ENCODE measurements at places on chromosomes 6 and 20. TPM values are rescaled to one million over a fixed set of nuclear protein-coding genes. Genes with fewer than 3 reads are reported as not detected.
A peak's percentile ranks its signal among the peaks of the same experiment; 100 is the strongest.

DNA sequence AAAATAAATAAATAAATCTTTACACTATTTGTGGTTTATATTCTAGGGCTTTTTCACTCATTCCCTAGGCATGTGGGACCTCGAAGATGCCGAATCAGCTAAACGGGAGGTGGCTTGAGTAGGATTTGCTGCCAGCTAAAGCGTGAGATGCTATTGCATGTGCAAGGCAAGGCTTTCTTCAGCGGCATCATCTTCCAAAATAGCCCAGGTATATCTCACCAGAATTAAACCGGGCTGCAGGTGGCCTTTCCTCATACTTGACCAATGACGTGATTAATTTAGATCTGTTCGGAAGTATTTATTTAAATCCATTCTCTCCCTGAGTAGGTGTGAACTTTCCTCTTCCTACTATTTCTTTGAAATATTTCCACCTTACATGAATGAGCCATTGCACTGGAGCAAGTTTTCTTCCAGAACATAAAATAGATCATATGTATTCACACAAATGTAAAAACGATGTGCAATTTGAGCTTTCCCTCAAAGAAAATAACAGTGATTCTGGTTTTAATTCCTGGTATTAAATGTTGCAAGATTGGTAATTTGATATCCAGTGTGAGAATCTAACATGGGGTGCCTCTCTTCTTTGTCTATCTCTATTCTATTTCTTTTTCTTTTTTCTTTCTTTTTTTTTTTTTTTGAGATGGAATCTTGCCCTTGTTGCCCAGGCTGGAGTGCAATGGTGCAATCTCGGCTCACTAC is 24.3 kb upstream of the ZNF217 start:
- no peak for DNase-seq

DNA sequence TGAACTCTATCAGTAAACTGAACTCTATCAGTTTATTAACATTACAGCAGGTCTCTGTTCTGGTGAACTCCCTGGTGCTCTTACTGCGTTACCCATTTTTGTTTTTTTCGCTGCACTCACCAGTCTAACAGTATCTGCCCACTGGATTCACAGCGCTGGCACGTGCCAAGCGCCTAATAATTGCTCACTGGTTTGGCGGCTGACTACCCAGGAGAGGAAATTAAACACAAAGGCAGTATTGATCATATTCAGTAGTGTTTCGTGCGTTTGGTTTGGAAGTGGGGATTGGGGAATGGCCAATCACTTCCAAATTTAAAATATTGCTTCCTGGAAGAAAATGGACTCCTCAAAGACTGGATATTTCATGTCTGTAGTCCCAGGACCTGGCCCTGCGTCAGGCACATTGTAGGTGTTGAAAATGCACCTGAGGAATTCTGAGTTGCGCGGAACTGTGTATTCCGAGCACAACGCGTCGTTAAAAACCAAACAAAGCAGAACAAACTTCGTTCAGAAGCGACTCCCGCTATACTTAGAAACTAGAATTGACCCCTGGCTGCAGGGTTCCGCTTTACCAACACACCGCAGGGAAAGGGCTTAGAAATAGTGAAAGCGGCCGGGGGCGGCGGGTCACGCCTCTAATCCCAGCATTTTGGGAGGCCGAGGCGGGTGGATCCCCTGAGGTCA is 1.1 kb upstream of the RPS12 start:
- DNase-seq: peak; percentile 69

DNA sequence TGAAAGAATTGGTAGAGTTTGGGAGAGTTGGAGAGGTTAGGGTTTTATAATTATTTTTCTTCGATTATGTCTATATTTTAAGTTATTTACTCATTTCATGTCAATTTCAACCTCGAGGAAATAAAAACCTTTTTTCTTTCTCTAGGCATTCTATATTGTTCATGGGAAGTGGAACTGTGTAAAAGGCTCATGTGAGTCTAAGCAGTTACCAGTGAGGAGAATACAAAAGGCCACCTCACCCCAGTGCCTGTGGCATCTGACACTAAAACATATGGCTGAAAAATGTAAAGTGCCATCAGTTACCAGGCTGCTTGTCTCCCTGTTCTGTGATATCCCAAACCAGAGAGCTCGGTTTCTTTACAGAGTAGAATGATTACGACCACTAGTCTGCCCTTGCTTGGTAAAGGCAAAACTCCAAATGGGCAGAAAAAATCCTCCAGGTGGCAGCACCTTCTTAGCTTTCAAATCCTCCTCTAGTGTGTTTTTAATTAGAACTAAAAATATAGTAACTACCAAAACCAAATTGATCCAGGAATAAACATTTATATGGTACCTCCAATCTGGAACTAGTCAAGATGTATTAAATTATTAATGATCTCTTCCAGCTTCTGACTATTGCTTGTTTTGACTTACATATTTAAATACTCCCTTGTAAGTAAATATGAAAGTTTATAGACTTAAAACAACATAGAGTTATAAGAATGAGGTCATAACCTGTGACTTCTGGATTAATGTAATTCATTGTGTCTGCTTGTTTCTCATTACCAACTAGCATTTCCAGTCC is 122.6 kb upstream of the MCHR2 start:
- peak; percentile 74 for DNase-seq

DNA sequence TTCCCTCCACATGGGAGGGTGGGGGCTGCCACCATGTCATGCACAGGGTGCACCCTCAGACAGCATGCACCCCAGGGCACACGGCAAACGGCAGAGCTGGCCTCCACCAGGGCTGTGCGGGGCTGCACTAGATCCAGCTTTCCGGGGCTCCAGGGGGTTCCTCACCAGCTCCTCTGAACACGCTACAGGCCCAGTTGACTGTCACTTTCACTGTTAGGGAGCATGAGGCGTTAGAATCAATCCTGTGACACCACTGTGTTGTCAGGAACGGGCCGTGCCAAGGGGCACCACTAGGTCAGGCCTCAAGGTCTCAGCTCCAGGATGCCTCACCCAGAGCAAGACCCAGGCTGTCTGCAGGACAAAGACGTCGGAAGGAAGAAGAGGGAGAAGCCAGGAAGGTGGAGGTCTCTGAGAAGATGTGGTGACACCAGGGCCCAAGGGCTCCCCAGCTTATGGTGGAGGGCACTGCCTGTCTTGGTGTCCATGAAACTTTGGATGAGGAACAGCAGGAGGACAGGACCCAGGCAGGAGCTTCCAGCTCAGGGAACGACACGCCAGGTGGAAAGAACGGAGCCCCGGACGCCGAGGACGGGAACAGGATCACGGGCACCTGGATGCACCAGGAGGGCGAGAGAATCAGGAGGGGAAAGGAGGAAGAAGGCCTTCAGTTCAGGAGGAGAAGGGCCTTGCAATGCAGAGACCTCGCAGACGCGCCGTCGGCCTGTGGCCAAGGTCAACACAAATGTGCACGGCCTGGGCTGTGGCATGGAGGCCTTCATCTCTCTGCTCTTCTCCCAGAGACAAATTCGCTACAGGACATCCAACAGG is 49.5 kb downstream of the YTHDF1 start:
- no peak for DNase-seq

DNA sequence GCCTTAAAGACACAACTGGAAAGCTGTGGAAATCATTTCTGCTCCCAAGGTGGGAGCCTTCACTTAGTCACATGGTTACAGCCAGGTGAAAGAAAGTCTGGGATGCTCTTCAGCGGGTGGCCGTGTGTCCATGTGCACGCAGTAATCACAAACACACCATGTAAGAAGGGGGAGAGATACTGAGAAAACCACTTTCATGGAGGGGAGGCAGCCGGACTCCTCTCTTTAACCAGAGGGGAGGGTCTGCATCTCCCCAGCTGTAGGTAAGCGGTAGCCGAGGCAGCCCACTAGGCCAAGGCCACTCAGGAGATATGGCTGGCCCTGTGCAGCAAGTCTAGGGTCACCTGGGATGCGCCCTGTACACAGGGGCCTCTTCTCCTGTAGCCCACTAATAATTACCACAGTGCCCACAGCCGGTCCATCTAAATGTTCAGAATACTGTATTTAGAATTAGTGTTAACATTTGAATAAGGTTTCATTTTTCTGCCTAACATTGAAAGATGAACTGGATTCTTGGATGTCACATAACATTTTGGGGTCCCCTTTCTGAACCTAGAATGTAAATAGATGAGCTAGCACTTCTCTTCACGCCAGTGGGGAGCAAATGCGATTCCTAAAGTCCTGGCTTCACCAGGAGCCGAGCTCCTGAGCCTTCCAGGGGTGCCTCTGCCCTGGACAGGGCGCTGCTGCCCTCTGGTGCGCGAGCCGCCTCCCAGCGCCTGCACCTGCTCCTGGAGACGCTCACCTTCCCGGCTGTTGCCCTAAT is 15.9 kb downstream of the GPR31 start:
- peak; percentile 76 for DNase-seq

DNA sequence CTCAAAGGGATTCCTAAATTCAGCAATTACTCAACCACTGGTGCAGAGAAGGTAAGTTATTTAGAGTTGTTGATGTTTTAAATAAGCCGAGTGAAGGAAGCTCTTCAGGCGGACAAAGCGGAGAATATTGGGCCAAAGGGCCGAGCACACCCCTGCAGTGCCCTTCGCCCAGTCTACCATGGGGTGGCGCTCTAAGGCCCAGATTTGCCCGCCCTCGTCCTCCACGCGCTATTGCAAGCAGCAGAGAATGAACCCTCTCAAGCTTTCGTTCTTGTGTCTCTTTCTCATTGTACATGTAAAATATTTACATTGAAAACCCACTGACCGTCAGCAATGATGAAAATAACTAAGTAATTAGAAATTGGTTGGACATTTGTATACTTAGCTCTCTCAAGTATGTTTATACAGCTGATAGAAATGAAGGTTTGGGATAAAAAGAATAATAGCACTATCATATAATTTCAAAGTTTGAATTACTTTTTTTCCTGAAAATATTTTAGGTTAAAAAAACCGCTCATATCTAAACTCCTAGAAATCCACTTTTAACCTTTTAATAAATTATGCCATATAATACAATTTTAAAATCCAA is 195.0 kb upstream of the CEP162 start:
- DNase-seq: peak; percentile 81

The F13A1 gene
- total RNA-seq: 3.6 TPM

The HSPA1L gene
- total RNA-seq: 1.2 TPM

GRCh38 chr6:169978615-169979161 is 227.3 kb downstream of the ERMARD start:
- DNase-seq: no peak

The TFAP2D gene
- total RNA-seq: not detected

DNA sequence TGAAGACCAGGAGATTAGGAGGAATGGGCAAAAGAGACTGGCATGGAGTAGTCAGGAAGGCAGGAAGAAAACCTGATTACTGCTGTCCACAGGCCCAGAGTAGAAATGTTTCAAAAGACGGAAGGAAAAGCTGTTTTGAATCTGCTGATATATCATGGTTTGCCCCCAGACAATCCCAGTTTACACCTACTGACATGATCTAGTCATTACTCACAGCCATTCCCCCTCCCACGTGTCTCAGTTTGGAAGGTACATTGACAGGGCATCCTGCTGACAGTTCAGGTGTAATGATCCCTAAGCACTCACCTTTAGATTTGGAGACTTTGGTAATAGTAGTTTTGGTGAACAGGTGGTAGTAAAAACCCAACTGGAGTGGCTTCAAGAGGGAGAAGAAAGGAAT is 9.8 kb upstream of the TXNDC5 start:
- no peak for DNase-seq

DNA sequence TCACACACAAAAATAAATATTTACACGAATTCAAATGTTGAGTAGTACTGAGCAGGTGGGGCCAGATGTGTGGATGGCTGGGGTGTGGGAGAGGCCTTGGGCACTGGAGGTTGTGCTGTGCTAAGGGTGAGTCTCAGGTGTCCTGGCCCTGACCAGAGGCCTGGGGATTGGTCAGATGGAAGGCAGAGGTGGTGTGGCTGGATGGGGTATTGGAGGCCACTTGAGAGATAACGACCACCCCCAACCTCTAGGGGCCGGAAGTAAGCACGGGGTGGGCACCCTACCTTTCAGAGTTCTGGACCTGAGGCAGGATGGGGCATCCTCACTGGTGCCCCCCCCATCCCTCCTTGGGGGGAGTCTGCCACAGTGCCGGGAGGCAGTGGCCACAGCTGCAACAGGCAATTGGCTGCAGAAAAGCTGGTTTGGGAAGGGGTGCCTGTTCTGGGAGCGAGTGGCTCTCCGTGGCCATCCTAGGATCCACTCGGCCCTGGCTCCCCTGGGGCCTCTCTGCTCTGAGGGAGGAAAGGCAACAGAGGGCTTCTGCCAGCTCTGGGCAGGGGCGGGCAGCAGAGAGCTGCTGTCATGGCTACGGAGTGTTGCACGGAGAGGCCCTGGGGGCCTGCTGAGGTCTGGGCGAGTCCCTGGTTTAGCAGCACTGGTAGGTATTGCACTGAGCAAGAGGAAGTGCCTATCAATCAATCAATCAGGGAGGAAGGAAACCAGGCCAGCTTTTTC is 87.6 kb downstream of the ASXL1 start:
- DNase-seq: no peak

DNA sequence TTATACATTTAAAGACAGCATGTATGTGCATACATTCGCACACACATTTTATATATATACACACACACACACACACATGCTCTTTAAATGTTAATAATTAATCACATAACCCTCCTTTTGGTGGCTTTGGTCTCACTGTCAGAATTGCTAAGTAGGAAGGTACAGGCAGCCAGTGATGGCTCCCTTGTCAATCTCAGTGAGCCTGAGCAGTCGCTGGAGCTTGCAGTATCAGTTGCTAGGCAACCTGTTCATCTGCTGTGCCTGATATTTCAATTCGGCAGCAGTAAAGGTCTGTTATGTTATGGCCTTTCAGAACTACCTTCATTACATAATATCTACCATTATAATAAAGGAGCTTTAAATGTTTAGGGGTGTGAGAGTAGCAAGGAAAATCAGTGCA is 374.3 kb downstream of the LMBRD1 start:
- DNase-seq: peak; percentile 39

DNA sequence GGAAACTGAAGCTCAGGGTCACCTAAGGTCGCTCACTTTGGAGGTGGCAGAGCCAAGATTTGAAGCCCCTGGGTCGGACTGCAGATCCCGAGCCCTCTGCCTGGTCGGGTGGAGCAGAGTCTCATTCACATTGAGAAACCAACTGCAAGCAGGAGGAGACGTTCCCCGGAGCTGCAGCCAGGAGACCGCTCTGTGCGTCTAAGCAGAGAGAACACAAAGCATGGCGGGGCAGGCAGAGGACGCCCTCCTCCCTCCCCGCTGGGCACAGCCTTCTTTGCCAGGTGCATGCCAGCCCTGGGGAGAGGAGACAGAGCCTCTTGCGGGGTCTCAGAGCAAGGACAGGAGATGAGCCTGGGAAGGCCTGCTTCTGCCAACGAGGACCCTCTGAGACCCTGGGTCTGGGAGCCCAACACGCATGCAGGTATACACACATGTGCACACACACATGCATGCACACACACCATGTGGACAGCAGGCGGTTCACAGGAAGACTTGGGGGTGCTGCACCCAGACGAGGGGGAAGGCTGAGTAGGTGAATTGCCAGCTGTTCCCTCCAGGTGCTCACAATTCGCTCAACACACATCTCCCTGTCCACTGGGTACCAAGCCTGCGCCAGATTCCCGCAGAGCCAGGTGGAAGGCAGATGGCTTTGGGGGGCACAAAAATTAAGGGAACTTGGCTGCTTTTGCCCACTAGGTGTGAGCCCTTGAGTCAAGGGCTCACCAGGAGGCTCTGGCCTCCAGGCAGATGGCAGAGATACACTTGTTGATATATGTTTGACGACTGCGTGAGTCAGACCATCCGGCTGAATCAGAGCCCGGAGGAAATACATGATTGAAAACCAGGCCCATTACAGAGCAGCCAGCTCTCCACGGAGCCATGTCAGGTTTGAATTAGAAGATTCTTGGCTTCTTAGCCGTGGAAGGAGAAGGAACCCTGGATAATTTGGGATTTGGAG is 5.5 kb upstream of the NTSR1 start:
- DNase-seq: no peak

The TEAD3 gene
- 9.7 TPM for total RNA-seq

The SLC22A16 gene
- total RNA-seq: not detected

Data from neural progenitor cell (in vitro differentiated cells).